Anterior cingulate cortex (tissue), 58 donors: ENCODE measurements at places on chromosomes 7 and 10.

GRCh38 chr7:128829391-128830166 lies 627 bp upstream of the FLNC start:
- no peak for DNase-seq

DNA sequence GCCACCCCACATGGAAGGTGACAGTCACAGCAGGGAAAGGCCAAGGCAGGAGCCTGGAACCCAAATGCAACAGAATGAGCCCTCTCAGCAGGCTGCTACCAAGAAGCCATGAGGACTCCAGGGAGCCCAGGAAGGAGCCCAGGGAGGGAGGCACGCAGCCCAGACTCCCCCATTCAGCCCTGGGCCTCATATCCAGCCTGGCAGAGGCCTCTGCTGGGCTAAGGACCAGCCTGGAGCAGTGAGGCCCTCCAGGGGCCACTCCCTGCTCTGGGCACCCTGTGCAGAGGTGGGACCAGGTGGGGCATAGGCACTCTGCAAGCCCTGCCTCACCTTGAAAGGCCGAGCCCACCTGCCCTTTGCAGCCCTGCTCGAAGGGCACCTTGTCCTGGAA lies 25.8 kb upstream of the ZNF488 start:
- DNase-seq = no peak

- no peak for DNase-seq
Observed at GRCh38 chr10:129258283-129258923, 208.6 kb upstream of the MGMT start.

DNA sequence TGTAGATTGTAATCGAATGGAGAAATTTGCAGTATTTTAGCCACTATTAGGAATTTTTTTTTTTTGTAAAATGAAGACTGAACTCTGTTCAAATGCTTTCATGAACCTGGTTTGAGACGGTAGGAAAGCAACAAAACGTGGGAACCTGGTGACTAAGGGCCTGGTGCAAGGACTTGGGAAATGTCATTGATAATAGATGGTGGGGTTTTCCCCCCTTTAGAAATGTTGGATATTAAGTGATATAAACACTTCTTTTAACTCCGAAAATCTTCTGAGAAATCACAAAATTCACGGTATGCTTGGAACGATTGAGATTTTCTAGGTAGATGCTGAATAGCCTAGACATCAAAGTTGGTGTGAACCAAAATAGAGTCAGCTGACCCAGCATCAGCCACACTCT lies 6.4 kb downstream of the IFIT2 start:
- no peak for DNase-seq

DNA sequence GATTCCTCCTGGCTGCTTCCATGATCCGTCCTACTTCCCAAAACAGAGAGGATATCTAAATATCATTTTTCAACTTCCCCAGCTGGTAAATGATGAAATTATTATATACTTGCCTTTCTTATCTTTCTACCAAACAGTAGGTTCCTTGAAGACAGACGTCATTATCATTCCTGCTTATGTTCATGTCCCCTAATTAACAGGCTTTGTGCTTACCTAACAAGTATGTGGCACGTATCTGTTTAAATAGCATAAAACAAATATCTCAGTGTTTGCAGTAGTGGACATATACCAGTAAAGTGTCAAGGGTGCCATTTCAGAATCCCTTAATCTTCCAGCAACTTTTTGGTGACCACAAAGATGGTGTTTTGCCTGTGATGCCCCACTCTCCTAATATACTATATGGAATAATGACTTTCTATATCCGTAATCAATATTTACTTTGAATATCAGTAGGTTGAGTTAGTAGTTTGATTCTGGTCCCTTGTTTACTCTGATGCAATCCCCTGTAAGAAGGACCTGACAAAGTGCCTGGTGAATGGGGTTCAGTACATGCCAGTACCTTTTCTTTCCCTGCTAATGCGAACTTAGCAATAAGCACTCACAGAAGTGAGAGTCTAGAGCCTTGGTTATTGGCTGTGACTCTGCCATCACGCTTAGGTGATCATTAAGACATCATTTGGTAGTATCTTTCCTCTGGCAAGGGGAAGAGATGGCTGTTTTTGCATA lies 124.4 kb downstream of the ITIH5 start:
- no peak for DNase-seq

GRCh38 chr10:79082631-79083596 lies 14.1 kb downstream of the ZMIZ1 start:
- no peak for DNase-seq

GRCh38 chr7:130913639-130914553 lies 179.9 kb upstream of the KLF14 start:
- no peak for DNase-seq
